ENCODE measurements at places on chromosomes 7 and 10.

GRCh38 chr10:88091490-88092061, 228.2 kb downstream of the PTEN start:
- DNase-seq: peak; percentile 75

- no peak for DNase-seq
Observed at GRCh38 chr10:20105236-20105635, 289.0 kb downstream of the PLXDC2 start.

GRCh38 chr10:63355682-63356081, 110.1 kb downstream of the JMJD1C start:
- no peak for DNase-seq

GRCh38 chr10:71084818-71085126, 127.6 kb upstream of the UNC5B start:
- DNase-seq: no peak

DNA sequence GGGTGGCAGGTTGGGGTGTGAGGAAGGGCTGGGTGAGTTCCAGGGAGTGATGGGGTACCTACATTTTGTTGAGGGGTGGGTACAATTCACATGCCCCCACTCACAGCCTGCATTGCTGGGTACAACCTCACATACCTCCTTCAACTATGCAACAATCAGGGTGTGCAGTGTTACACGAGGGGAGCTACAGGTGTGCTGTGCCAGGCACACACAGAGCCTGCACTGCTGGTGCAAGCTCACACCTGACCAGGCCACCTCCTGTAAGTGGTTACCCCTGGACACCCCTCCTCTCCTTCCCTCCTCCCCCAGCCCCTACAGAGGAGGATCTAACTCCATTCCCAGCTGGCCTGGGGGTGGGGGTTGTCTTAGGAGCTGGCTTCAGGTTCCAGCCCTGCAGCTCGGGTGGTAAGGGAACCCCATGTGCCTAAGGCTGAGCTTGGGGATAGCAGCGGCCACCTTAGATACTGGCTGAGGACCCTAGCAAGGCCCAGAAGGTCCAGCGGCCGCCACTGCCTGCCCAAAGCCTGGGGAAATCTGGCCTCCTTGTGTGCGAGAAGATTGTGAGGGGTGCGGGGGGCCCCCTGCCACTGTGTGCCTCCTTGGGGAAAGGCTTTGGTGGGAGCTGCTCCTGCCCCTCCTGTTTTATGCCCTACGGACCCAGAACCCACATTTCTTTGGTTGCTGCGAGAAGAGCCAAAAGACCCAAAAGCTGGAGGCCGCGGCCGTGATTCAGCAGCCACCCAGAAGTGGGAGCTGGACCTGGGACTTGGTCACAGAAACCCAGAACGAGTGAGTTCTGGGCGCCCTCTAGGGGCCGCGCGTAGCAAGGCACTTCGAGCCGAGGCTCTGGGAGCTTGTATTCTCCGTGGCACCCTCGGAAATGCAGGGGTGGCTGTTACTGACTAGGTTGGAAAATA, 10.8 kb downstream of the TLX1 start:
- peak; percentile 77 for DNase-seq

DNA sequence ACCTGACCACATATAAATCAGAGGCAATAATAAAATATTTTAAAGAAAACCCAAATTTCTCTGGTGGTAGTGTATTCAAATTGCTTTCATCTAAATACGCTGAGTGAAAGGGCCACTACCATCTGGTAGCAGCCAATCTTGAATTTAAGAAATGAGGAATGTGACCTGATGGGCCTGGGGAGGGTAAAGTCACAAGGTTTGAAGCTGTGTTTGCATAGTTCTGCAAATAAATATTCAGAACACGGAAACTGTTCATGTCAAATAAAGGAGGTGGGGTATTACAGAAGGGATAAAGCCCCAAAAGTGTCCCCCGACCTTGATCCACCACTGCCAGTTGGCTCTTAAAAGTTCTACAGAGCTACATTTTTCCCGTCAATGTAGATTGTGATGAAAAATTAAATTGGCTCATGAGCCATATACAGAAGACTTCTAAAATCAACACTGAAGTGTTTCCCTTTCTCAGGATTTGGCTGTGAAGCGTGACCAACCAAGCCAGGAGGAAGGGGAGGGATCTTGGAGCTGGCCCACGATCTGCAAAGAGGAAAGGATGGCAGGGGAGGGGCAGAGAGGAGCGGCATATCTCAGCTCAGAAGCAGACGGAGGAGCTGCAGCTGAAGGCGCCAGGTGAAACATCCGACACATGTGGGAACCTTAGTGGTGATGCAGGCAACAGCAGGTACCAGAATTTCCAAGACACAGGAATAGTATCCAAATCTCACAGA, 39.6 kb downstream of the MPP7 start:
- no peak for DNase-seq

DNA sequence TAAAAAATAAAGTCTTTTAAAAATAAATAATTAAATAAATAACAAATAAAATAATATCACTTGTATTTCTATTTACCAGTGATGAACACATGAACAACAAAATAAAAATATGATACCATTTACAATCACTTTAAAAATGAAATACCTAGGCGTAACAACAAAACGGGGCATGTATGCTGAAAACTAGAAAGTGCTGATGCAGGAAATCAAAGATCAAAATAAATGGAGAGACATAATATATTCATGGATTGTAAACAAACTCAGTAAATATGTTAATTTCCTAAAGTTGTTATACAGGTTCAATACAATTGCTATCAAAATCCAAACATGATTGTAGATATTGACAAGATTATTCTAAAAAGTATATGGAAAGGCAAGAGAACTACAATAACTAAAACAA, 19.2 kb upstream of the SFTPA2 start:
- no peak for DNase-seq

- DNase-seq: no peak
Observed at GRCh38 chr10:33876584-33877400, 542.3 kb upstream of the NRP1 start.

GRCh38 chr10:97087296-97087695, 98.5 kb downstream of the SLIT1 start:
- no peak for DNase-seq

GRCh38 chr7:35030848-35031247, 6.4 kb downstream of the DPY19L1 start:
- no peak for DNase-seq

DNA sequence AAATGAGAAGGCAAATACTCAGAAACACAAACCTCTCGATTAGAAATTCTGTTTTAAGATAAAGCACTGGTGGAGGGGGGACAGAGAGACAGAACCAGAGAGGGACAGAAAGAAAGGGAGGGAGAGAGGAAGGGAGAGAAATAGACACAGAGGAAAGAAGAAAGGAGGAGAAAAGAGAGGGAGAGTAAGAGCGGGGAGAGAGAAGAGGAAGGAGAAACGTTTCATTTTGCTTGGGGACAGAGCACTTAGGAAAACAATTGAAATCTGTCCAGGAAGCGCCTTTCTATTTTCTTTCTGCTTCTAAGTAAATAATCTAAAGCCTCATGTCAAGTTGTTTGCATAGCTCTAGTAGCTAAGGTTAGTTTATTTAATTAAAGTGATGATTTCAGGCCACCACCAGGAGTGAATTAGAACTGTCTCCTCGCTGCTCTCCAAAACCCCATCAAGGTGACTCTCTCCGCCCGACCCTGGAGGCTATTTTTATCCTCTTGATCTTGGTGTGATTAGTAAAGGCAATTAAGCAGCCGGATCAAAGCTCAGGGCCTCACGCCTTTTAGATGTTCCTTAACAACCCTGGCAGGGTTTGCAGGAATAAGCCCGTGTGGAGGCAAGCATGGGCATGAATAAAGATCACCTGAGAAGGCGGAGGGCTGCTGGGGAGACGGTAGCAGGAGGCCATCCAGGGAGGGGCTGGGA, 73.4 kb upstream of the INSIG1 start:
- no peak for DNase-seq

DNA sequence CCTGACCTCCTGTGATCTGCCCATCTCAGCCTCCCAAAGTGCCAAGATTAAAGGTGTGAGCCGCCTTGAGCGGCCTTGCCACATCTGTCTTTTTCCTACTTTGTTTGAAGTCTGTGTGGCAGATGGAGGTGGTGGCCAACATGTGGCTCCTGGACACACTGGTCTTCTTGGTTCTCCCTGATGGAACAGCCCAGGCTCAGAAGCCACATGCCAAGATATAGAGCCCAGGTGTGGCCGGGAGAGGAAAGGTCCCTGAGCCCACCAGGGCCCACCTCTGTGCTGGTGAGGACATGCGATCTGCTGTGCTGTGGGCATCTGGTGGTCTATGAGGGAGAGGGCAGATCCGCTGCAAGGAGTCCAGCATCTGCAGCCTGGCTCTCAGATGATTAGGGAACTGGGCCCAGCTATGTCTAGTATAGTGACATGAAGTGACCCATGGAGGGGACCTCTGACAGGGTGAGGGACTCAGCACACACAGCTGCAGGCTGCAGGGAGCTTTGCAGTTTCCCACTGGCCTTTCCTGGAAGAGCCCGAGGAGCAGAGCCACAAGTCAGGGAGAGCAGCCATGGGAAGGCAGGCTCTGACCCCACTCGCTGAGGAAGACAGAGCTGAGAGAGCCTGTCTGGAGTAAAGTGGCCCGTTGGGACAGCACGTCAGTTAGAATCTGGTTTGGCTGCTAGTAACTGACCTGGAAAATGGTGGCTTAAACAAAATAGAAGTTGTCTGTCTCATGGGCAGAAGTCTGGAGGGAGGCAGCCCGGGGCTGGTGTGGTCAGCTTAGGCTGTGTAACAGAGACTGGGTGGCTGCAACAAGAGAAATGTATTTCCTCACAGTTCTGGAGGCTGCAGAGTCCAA, 25.9 kb downstream of the ADCY1 start:
- DNase-seq: no peak

DNA sequence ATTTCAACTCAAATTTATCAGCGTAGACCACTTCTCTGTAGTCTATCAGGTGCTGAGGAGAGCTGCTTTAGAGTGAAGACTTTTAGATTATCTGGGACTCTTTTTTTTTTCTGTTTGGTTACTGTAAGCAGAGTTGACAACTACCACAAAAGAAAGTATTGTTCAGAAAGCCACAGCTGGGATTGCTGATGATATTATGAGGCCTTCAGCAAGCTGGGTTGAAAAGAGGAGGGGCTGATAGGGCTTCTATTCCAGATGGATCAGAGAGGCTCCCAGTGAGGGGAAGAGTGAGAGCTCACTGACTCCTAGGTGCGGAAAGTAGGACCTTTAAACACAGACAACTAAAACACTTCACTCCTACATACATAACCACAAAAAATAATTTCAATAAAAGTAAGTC, 188.5 kb upstream of the FERD3L start:
- DNase-seq: no peak

GRCh38 chr10:1151076-1152033, 95.2 kb downstream of the WDR37 start:
- DNase-seq: no peak

GRCh38 chr10:109104806-109105205, 818.5 kb downstream of the XPNPEP1 start:
- DNase-seq: no peak

GRCh38 chr7:150648353-150649079, 16.3 kb upstream of the GIMAP6 start:
- DNase-seq: no peak

DNA sequence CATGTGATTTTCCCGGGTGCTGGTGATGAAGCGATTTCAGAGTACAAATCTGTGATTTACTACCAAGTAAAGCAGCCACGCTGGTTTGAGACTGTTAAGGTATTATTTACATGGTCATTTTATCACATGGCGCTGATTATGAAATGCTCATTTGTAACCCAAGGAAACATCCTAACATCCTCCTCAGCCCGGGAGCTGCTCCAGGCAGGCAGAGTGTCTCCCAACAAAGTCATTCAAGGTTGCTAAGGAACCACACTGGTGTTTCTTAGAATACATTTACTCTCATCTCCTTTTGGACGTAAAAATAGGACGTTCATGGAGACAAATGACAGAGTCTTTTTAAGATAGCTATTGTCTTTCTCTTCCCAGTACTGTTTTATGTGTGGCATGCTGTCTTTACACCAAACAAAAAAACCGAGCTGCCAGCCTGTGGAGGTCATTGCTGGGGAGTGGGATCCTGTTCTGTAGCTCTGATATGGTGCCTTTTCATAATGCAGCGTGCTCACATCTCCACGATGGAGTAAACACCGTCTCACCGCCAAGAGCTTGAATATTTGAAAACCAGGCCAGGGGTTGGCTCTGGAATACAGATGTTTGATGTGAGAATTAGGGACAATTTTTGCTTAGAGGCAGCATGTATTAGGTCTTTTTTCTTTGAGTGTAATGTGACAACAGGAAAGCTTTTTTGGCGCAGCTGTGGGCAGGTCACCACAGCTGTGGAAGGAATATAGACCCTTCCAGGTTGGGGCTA, 119.6 kb downstream of the DOCK1 start:
- no peak for DNase-seq

GRCh38 chr10:101228153-101228965, 904 bp downstream of the LBX1 start:
- no peak for DNase-seq

- DNase-seq: no peak
Observed at GRCh38 chr7:137642031-137642430, 204.7 kb downstream of the DGKI start.

- no peak for DNase-seq
Observed at GRCh38 chr10:31204090-31204489, 114.9 kb upstream of the ZEB1 start.
